GM04504 (cell line): ENCODE measurements at places on chromosomes 6 and 20.
A peak's percentile ranks its signal among the peaks of the same experiment; 100 is the strongest.

GRCh38 chr6:14518515-14519217 is 401.1 kb downstream of the CD83 start:
- peak; percentile 67 for DNase-seq

DNA sequence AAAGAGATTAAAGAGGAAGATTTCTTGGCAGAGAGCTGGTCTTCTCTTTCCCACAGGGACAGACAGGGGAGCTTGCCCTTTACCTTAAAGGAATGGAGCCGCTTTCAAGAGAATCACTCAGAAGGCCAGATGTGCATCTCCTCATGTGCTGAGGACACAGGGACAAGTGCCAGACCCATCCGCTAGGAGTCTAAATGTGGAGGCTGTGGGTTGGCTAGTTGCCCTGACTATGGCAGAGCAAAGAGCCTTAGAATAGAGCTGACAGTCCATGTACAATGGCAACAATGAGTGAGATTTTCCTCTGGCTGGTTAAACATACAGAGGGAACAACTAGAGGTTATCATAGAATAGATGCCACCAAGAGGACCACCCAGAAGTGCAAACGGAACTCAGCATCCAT is 7.3 kb upstream of the DOK5 start:
- no peak for DNase-seq

GRCh38 chr6:158290040-158290439 is 22.2 kb upstream of the TULP4 start:
- DNase-seq = no peak

DNA sequence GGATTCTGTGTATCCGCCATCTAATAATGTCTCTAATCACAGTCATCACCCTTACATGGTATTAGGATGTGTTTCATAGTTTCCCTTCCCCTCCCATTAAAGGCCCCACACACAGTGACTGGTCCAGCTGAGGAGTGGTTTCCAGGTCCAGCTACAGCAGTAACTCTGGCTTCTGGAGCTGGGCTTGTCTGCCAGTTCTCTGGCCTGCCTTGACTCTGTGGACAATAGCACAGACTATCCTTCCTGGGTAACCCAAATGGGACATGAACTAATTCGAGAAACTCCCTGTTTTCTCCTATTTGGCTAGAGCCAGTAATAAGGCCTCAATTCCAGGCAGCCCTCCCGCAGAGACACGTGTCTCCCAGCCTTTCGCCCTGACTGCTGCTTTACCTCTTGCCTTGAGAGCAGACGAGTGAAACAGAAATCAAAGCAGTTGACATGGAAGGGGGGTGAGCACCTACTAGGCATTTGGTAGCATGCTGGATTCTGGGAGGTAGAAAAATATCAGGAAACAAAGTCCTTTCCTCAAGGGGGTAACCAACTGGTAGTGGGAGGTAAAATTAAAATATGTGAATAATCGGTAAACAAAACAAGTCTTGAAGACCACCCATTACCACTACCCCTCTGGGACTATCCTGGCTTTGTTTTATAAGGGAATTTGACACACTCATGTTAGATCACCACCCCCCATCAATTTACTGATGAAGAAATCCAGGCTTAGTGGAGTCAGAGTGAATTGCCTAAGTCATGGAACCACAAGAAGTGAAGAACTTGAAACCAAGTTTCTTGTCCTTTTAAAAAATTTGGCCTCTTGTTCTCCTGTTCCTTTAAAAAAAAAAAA is 1.2 kb downstream of the TRAF3IP2 start:
- peak; percentile 72 for DNase-seq

DNA sequence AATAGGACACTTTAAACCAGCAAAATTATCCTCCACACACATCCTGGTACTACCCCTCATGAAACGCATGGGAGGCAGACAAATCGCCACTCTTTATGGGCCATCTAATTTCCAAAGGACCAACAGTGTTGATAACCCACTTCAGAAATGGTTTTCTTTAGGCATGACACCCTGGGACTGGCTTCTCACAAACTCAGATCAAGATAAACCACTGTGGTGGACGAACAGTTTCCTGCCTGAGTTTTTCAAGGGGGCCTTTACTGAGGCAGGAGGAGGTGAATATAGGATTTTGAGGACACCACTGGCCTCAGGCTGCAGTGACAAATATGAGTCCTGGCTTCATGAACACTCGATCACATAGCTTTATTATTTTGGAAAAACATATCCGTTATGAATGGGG is 26.0 kb downstream of the TRAM2 start:
- DNase-seq = no peak

DNA sequence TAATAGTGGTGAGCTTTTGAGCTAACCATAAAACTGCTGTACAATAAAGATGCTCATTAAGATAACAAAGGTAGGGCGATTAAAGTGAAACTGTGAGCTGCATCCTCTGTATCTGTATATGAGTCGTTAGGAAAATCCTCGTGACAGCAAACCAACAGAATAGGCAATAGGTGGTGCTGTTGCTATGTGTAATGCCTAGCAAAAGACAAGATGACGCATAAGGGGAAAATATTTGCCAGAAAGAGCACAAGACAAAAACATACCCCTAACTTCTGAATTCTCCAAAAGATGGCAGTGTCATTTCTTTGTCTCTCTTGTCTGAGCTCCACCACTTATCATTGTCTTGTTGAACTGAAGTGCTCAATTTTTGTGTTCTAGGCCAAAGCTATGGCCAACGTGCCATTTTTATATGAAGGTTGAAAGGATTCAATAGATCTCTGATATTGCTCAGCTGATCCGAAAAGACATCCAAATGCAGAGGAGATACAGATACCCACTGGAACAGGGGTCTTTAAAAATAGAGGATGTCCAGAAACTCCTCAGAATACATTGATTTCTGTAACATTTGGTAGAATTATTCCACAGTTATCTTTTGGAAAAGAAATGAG is 56.3 kb upstream of the ANKEF1 start:
- DNase-seq = peak; percentile 79

GRCh38 chr6:11381801-11382513 is 149.5 kb upstream of the NEDD9 start:
- DNase-seq = no peak

DNA sequence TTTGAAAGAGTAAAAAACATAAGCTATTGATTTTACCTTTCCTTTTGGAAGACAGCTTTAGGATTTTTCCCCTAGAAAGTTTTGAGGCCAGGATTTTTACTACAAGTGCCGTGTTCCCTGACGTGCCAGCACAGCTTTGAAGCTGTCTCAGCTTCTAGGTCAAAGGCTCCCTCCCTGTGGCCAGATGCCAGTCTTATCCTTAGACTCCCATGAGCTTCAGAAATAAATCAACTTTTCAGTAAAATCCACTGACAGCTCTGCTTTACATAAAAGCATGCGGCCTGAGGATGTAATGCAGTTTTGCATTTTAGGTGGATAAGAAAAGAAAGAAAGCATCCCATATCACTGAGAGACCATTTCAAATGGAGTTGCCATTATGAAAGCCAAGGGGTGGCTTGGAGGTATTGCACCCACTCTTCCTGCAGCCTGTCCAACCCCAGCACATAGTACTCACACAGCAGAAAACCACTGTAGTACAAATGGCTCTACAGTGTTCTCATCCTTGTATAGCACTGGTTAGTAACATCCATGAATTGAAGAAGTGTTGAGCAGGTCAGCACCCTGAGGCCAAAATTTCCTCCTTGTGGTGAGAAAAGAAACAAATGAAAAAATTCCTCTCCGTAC is 15.2 kb upstream of the ATXN1 start:
- DNase-seq = no peak

DNA sequence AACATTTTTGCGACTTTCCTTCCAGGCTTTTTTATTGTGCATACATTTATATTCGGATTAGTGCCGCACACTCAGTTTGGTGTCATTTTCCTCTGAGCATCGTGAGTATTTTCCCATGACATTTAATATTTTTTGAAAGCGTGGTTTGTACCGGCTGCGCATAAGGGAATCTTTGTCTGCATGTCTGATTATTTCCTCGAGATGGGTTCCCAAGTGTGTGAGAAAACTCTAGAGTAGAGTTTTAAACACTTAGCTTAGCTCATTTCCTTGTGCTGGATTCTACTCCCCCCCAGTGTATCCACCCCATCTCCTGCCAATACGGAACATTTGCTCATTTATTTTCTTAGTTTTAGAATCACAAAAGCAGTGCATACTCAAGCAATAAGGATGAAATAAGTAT is 94.3 kb downstream of the CDC5L start:
- no peak for DNase-seq

DNA sequence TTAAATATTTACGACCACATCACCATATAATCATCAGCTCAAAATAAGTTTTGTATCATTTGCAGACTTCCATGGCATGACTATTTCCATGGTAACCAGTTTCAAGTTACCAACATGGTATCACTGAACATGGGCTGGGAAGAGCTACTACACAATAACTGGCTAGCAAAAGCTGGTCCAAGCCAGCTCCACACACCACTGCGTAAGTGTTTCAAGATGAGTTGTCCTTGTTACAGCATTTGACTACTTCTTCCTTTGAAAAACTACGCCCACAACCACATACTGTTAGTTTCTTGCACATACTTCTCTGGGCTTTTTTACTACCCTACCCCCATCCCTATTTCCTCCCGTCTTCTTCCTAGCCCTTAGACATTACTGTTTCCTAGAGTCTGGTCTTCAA is 8.5 kb downstream of the CD164 start:
- DNase-seq = no peak

GRCh38 chr6:69584913-69585729 is 211.7 kb downstream of the LMBRD1 start:
- DNase-seq = no peak

GRCh38 chr6:38168699-38169098 is 349.2 kb downstream of the ZFAND3 start:
- no peak for DNase-seq

GRCh38 chr6:63269470-63269869 is 50.3 kb downstream of the LGSN start:
- DNase-seq = no peak

DNA sequence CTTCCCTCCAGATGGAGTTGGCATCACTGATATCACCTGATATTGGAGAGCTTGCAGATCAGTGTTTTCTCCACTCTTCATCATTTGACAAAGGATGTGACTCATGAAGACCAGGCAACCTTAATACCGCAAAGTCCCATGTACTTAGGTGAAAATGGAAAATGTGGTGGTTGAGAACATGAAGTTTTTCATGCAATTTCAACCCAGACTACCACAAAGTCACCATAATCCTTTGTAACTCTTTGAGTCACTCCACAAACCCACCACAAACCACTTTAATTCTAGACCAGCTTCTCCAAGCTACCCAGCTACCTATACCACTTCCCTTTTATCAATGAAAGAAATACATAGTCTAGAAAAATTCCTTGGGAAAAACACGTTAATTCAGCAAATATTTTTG is 7.1 kb downstream of the NHLRC1 start:
- DNase-seq = no peak

DNA sequence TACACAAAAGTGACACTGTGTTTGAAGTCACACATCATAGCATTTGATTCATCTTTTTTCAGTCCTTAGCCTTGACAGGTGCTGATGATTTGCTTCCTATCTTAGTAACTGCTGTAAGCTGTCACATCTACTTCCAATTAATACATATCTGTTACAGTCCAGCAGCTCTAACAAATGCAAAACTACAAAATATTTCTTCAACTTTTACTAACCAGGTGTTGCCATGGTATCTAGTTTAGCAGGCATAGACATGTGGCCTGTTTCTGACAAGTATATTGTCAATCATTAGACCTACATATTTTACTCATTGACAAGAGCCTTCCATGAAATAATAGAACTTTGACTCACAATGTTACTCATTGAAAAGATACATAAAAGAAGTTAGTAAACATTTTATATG is 1159.7 kb downstream of the GRIK2 start:
- no peak for DNase-seq

GRCh38 chr6:138289739-138290138 is 71.4 kb upstream of the PBOV1 start:
- no peak for DNase-seq

- DNase-seq = no peak
Observed at GRCh38 chr20:58088625-58089024, 139.8 kb downstream of the ANKRD60 start.

GRCh38 chr6:11341867-11342266 is 109.4 kb upstream of the NEDD9 start:
- DNase-seq = no peak

GRCh38 chr20:41366546-41367392 is at the start of gene EMILIN3:
Gene EMILIN3, minus strand, starts transcription at chr20:41366818. Its CDS starts 184 bp downstream, at chr20:41366634.
- DNase-seq = no peak

DNA sequence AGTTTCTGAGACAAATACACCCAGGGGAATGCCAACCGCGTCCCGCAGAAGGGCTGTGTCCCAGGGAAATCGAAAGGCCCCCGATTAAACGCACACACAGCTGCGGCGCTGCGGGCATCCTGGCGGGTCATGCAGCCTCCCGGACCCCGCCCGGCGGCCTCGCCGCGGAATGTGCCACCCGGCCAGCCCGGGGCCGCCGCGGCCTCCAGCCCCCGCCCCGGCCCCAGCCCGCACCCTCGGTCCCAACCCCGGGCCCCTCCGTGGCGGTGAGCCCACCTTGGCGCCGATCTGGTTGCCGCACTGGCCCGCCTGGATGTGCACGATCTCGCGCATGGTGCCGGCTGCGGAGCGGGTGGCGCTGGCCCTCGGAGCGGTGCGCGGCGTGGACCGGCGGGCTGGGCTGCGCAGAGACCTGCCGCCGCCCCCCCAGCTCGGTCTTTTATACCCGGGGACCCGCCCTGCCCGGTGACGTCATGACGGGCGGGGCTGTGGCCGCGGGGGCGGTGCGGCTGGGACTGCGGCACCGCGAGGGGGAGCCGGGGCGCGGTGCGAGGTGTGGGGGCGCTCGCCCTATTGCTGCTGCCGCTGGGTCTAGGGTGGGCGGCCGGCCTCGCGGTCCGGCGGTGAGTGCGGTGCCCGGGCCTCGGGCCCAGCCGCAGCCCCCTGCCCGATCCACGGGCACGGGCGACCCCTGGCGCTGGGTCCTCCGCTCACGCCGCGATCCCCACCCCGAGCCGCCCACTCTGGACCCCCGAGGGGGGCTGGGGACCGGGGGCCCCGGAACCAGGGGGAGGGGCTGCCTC is at the start of gene TUBB2A:
Gene TUBB2A, minus strand, starts transcription at position 414 of the 803 bp plus-strand sequence. Its CDS starts 81 bp downstream, at position 333.
- DNase-seq = peak; percentile 74

DNA sequence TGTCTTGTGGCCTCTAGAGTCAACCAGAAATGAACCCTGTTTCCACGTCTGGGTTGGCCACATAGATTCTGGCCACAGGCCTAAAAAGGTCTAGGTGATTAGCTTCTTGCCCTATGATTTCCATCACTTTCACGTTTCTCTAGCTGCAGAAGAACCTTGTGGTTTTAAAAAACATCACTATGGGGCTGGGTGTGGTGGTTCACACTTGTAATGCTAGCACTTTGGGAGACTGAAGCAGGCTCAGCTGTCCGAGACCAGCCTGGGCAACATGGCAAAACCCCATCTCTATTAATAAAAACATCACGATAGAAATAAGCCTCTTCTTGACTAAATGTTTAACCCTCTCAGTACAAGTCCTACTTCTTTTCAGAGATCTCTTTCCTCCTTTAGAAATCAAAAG is 27.6 kb downstream of the POLR1C start:
- DNase-seq = no peak

DNA sequence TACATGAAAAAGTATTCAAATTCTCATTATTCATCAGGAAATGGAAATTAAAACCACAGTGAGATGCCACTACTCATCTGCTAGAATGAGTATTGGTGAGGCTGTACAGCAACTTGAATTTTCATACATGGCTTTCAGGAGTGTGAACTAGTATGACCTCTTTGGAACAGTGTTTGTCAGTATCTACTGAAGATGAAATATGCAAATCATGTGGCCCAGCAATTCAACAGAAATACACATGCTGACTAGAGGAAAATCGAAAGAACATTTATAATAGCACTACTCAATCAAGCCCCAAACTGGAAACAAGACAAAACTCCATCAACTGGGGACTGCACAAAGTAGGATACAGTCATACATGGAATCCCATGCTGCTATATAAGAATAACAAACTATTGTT is 102.2 kb downstream of the DCDC2 start:
- no peak for DNase-seq
